Hepatocyte (in vitro differentiated cells): ENCODE measurements at places on chromosomes 7 and 10. TPM values are rescaled to one million over a fixed set of nuclear protein-coding genes. Genes with fewer than 3 reads are reported as not detected.

PON2 gene
- 292 and 337 TPM in 2 replicates for total RNA-seq

GRCh38 chr7:10122551-10123100 lies 851.0 kb upstream of the PHF14 start:
- H3K4me3 ChIP-seq, result no peak overlapping the region
- peak; percentile 49 for DNase-seq
- H3K36me3 ChIP-seq, result no peaks in the 10 kb centered on the region
- H3K4me1 ChIP-seq, result no peaks in the 10 kb centered on the region

JAKMIP3 gene
- 0.10 and 0.32 TPM in 2 replicates for total RNA-seq

IQCE gene
- 8.2 and 13.3 TPM in 2 replicates for total RNA-seq

DNA sequence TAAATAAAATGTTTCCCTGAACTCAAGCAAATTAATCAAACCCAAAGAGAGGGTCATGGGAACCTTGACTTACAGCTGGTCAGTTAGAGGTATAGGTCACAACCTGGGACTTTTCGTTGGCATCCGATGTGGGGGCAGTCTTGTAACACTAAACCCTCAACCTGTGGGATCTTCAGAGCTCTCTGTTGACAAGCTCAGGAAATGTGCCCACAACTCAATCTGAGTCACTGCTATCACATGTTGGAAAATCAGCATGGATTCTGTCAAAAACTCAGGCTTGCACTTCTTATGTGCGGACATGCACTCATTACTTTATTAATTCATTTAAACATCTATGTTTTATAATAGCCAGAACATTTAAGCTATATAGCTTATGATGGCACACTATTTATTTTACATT lies 424.6 kb upstream of the SORCS1 start:
- H3K27me3 ChIP-seq, result no peaks in the 10 kb centered on the region
- no peak overlapping the region for H3K4me3 ChIP-seq
- no peaks in the 10 kb centered on the region for H3K36me3 ChIP-seq
- DNase-seq, result no peak
- H3K4me1 ChIP-seq, result no peaks in the 10 kb centered on the region
